ENCODE measurements at places on chromosomes 16 and 17.
A peak's percentile ranks its signal among the peaks of the same experiment; 100 is the strongest.

GRCh38 chr16:7382521-7382920 is 49.9 kb downstream of the RBFOX1 start:
- no peak for DNase-seq

DNA sequence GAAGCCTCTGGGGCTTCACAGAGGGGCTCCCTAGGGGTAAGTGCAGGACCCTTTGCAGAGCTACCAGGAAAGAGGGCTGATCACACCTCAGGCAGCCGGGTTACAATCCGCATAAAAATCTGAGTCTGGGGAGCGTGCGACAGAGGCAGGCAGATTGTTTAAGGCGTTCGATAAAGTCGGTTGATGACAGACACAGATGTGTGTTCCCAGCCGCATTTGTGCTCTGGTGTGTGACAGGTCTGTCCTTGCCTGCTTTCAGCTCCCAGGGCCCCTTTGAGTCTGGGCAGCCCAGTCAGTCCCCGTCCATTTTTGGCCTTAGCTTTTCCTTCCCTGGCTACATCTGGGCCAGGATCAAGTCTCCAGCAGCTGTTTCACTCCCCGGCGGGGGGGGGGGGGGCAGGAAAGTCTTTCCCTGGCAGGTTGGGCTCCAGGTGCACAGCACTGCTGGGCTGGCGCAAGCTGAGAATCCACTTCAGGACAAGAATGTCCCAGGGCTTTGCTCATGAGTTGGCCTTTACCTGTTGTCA is 1.3 kb upstream of the ZACN start:
- no peak for DNase-seq

DNA sequence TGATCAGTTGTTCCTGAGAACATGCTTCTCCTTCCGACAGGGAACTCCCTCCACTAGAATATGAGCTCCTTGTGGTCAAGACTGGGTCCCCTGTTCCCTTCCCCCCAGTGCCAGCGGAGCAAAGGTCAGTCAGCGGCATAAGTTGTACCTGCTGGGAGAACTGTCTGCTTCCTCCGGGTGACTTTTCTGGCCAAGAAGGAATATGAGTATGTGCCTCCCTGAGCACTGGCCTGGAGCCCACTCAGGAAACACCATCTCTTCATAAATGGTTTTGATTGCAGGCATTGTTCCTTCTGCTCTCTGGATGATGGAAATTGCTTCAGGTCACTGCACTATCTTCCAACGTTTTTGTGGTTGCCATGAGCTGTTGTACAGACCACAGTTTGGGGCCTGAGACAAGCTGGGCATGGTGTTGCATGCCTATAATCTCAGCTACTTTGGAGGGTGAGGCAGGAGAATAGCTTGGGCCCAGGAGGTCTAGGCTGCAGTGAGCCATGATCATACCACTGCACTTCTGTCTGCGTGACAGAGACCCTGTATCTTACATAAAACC is 2.9 kb upstream of the P4HB start:
- no peak for DNase-seq

DNA sequence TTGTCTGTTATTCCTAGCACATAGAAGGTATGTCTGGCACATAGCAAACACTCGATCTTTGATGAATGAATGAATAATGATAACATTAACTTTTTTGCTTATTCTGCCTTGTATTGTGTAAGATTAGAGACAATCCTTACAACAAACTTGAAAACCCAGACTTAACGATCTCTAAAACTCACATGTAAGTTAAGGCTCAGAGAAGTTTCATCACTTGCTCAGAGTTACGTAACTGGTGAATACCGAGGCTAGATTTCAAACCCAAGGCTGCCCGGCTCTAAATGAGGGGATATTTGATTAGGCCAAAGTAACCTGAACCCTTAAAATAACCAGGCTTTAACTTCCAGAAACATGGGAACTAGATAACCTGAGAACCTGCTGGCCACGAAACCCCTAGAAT is 22.3 kb downstream of the CAPNS2 start:
- no peak for DNase-seq

DNA sequence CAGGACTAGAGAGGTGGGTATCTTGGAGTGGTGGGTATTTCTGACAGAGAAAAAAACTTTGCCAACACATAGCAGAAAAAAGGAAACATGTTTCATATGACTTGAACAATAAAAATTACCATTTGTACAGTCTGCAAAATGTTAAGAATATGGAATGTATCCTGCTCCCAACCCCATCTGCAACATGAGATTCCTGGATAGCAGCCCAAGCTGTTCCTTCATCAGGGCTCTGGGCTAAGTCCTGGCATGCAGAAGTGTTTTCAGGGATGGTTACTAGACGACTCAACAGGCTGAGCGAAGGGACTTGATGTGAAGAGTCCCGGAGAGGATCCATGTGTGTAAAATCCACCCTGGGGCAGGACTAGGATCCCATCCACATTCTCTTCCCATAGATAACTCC is 121.0 kb upstream of the IRX3 start:
- peak; percentile 43 for DNase-seq

DNA sequence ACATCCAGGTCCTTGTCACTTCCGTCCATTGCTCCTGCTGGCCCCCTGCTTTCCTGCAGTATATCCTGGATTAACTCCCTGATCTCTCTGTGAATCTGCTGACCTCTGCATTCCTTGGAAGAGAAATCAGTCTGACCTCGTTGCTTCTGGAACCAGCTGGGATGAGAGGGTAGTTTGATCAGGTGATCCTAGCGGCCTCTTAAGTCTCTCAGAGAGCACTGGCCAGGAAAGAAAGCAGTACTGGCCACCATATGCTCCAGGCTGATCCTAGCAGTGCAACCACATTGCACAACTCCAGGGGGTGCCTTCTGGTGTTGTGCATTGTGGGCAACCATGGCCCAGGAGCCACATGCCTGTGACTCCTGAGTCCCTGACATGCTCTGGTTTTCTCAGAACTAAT is 79.2 kb downstream of the ARHGAP23 start:
- DNase-seq = no peak

GRCh38 chr17:72338847-72339790 is 218.3 kb downstream of the SOX9 start:
- peak; percentile 98 for DNase-seq

DNA sequence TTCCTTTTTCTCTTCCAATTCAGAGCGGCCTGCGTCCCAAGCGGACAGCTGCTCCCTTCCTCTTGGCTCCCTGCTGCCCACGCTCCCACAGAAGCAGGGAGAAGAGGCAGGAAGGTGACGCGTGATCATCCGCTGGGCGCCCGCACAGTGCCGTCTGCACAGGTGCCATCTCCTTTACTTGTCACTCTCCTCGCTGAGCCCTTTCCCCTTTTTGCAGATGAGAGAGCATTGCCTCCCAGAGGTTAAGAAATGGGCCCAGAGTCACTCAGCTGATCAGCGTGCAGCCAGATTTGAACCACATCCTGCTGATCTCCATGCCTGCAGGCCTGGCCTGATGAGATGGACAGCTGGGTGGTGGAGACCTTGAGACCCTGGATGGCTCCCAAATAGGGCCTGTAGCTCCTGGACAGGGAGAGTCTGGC is 299.8 kb downstream of the SEC14L1 start:
- DNase-seq = no peak

DNA sequence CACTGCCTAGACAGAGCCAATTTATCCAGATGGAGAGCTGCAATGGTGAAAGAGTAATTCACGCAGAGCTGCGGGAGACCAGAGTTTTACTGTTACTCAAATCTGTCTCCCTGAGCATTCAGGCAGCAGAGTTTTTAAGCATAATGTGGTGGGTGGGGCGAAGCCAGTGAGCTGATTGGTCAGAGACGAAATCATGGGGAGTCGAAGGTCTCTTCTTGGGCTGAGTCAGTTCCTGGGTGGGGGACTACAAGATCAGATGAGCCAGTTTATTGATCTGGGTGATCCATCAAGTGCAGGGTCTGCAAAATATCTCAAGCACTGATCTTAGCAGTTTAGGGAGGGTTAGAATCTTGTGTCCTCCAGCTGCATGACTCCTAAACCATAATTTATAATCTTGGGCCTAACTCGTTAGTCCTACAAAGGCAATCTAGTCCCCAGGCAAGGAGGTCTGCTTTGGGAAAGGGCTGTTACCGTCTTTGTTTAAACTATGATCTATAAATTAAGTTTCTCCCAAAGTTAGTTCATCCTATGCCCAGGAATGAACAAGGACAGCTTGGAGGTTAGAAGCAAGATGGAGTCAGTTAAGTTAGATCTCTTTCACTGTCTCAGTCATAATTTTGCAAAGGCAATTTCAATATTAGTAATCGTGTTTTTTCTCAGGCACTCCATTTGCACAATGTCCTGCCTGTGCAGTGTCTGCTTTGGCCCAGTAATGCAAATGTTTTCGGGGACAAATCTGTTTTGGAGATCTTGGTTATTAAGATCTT is 27.0 kb downstream of the PIGL start:
- DNase-seq = no peak

DNA sequence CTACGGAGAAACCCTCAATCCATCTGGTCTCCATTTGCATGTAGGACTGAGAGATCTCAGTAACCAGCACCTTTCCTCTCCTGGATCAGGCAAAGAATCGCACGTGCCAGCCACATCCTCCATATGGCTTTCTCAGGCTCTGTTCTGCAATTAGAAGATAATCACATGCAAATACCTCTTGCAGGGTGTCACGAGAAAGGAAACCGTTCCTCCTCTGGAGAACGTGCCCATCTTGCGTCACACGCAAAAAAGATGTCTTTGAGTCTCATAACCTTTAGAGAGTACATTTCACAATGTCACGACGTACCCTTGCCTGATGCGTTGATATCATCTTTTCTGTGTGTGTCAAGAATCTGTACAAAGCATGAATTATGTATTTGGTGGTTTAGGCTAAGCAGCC is 36.2 kb upstream of the DNAH17 start:
- no peak for DNase-seq

- no peak for DNase-seq
Measured at GRCh38 chr17:81373536-81374160, 21.6 kb upstream of the BAHCC1 start.

DNA sequence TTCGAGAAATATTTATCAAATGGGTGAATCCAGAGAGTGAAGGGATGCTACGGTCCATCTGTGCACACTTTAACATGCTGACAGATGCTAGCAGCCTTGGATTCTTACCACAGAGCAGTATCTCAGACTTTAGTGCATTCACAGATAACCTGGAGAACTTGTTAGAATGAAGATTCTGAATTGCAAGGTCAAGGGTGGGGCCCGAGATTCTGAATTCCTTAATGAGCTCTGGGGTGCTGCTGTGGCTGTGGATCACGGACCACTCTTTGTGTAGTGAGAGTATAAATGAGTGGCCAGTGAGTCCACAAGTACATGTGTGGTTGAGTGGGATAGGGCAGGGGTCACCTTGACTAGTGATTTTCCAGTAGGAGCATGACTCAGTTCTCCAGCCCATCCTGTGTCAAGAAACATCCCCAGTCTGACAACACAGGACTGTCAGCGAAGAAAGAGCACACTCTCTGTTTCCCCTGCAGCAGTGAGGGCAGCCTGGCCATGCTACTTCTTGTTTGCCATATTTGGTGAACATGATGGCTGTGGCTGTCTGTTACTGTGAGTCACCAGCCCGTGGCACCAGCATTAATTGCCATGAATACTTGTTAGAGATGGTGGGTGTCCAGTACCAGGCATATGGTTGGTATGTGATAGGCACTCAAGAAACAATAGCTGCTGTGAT is 13.0 kb upstream of the SALL1 start:
- DNase-seq = peak; percentile 96

DNA sequence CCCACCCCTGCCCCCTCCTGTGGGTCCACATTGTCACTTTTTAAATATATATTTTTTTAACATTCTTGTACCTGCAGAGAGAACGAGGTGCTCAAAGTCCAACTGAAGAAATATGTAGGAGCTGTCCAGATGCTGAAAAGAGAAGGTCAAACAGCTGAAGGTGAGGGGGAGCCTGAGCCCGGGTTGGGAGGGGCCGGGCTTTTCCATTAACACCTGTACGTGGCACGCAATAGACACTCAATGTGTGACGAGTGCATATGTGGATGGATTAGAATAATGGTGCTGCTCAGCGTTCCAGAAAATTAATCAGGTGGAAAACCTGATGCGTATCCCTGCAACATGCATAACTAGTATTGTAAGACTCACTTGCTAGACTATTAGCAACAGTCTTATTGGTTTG is 223.0 kb downstream of the SNX29 start:
- DNase-seq = no peak

DNA sequence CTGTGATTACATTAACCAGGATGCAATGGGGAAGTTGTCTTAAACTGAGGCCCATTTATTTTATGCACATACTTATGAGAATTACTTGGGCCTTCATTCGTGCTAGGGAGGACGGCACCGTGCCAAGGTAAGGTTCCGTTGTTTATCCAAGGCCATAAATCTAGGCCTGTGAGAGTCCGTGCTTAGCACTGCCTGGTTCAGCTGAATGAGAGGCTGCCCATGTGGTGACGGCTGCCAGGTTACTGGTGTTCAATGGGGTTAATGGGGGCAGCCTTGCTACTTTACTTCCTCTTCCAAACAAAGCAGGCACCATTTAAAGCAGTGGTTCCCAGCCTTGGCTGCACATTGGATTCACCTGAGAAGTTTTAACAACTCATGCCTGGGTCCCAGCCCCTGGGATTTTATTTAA is 135.1 kb upstream of the NOL11 start:
- DNase-seq = peak; percentile 70

DNA sequence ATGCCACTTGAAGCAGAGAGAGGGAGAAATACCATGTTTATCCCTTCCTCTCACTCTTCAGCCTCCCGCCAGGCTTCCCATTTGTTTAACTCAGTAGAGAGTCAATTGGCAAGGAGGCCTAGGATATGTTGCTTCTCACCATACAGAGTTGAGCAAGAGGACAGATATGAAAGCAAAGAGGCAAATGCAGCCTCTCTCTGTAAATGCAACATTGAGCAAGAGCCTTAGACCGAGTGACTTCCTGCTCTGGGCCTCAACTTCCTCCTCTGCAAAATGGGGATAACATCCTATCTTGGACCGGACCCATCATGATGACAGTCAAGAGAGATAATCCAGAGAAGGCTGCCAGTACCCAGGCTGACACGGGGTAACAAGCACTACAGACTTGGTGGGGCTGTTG is 36.8 kb downstream of the SOCS1 start:
- no peak for DNase-seq

DNA sequence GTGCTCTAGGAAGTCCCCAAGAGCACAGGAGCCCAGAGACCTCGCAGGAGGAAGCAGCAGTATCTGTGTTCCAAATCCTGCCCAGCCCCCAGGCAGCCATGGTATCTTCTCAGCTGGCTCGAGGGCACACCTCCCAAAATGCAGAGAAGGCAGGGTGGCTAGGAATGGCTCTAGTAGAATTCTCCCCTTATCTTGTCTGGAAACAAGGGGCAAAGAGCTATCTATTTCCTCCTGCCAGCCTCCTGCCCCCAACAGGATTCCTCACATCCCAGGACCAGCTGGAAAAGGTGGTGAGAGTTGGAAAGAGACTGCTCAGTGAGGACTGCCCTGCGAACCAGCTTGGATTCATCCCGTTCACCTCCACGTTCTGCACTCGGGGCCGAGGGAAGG is 8.6 kb upstream of the TSPOAP1 start:
- DNase-seq = no peak

DNA sequence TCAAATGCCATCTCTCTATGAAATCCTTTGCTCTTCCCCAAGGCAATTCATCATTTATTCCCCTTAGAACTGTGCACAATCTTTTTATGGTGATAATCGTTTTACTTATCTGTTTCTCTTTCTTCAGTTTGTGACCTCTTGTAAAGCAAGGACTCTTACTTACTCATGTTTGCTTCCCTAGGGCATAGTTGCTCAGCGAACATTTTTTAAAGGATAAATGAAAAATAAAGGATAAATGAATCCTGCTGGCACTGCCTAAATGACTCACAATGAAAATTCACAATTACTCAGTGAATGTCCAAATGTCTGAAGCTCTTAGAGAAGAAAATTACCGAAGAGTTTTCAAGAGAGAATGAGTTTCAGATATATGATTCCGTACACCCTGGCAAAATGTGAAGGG is 671.7 kb downstream of the CDH11 start:
- DNase-seq = peak; percentile 71
